Tongue (tissue), 3 donors: ENCODE measurements at places on chromosomes 11 and 22. TPM values are rescaled to one million over a fixed set of nuclear protein-coding genes. Genes with fewer than 3 reads are reported as not detected.

Gene BBOX1
- 1.1 TPM for total RNA-seq

Gene ANKK1
- 0.21 TPM for total RNA-seq

Gene PNPLA3
- 0.51 TPM for total RNA-seq

Gene ELFN2
- total RNA-seq: 1.0 TPM

Gene SLC29A2
- 10.2 TPM for total RNA-seq

Gene BAIAP2L2
- total RNA-seq: not detected

Gene OR2D2
- not detected for total RNA-seq

Gene GP1BB
- total RNA-seq: 19.0 TPM

Gene SAA1
- total RNA-seq: 2.4 TPM

Gene OR8K1
- not detected for total RNA-seq

Gene MAJIN
- total RNA-seq: not detected

Gene OR10A4
- total RNA-seq: not detected

Gene KCNJ1
- not detected for total RNA-seq

Gene SGSM1
- total RNA-seq: 1.2 TPM

Gene NLRP14
- 0.21 TPM for total RNA-seq

Gene BIK
- 1.0 TPM for total RNA-seq

Gene IL10RA
- total RNA-seq: 5.9 TPM

Gene SLC16A8
- not detected for total RNA-seq

Gene ARHGAP8
- 1.1 TPM for total RNA-seq

Gene ACTN3
- 91.4 TPM for total RNA-seq

Gene DUSP8
- total RNA-seq: 4.5 TPM

Gene MYOD1
- 31.8 TPM for total RNA-seq
